ENCODE measurements at places on chromosomes 5 and 9. TPM values are rescaled to one million over a fixed set of nuclear protein-coding genes. Genes with fewer than 3 reads are reported as not detected.

The DCAF12 gene
- total RNA-seq, result 23.8 TPM

GRCh38 chr5:66306844-66307315 is 162.8 kb downstream of the SREK1 start:
- H3K27ac ChIP-seq, result no peak overlapping the region
- peaks cover 7% of the 10 kb centered on the region for H3K27me3 ChIP-seq
- peak; percentile 45 for ATAC-seq
- no peak overlapping the region for H3K4me3 ChIP-seq
- no peaks in the 10 kb centered on the region for H3K36me3 ChIP-seq
- H3K4me1 ChIP-seq, result no peaks in the 10 kb centered on the region

DNA sequence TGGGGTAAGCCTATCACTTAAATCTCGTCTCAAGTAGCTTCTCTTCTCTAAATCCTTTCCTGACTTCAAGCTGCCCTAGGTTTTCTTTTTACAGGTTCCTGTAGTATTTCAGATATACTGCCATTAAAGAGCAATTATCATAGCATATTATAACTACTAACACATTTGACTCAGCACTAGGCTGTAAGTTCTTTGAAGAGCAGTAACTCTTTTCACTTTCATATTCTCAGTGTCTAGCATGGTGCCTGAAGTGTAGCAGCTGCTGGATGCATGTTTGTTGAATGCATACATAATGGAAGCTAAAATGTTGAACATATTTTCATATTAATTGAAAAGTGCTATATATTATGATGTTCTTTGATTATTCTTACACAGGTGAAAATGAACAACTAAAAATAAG is 22.5 kb downstream of the CCDC152 start:
- H3K36me3 ChIP-seq, result no peaks in the 10 kb centered on the region
- H3K27ac ChIP-seq, result no peak overlapping the region
- no peak for ATAC-seq
- H3K4me3 ChIP-seq, result no peak overlapping the region

GRCh38 chr9:129336601-129337331 is 158.7 kb upstream of the IER5L start:
- no peak for ATAC-seq
- H3K27ac ChIP-seq, result peak overlapping the region; percentile 75
- H3K27me3 ChIP-seq, result no peaks in the 10 kb centered on the region
- peaks cover 37% of the 10 kb centered on the region for H3K4me1 ChIP-seq

DNA sequence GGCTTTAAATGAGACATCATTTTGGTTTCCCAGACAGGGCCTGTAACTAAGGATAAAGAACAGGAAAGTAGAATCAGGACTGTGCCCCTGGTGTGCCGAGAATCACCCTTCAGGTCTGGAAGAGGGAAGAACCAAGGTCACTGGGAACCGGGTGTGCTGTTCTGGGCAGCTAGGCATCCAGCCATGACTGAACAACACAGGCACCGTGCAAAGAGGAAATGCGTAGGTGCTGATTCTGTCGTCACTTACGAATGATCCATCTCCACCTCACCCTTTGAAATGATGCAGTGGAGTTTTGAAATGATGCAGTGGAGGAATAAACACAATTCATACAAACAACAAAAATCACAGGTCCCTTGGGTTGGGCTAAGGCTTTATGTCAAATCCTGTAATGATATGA is 64.4 kb downstream of the MAP1B start:
- peaks cover 11% of the 10 kb centered on the region for H3K36me3 ChIP-seq
- H3K4me3 ChIP-seq, result no peak overlapping the region
- ATAC-seq, result no peak
- H3K27ac ChIP-seq, result no peak overlapping the region
